ENCODE measurements at places on chromosomes 3 and 15.

DNA sequence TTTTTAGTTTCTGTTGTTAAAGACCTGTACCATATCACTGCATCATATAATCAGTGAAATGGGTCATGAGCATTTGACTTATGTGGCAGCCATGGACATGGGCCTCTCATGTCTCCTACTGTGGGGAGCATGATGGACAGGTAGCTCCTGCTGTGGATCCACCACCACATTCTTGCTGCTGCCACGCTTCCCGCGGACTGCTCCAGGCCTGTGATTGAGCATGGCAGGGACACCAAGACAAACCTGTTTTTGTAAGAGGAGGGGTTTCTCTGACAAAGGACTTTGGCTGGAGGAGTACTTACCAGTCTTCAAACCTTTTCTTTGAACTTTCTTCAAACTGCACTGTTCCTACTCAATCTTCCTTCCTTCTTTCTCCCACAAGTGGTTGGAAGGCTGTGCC lies 17.9 kb upstream of the P2RY14 start:
- DNase-seq: no peak

DNA sequence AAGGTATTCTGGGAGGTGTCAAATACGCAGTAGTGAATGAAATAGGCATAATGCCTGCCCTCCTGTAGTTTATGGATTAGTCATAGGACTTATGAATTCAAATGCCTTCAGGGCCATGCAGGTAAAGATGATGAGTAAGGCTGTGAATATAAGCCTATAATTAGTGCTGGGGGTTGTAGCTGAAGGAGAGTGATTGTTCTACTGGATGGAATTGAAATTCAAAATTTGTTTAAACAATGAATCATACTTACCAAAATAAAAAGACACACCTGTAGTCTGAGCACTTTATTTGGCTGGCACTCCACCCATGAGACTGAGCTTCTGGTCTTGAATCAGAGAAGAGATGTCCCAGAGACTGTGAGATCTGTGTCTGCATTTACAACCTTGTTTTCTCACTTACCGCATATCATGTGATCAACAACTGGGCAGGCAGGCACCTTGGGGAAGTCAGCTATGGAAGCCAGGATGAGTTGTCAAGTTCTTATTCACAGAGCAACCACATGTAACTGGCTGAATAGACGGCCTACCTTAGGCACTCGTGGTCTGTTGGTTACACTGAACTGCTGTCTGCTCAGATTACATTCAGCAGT lies 291.8 kb downstream of the NAALADL2 start:
- DNase-seq: no peak

DNA sequence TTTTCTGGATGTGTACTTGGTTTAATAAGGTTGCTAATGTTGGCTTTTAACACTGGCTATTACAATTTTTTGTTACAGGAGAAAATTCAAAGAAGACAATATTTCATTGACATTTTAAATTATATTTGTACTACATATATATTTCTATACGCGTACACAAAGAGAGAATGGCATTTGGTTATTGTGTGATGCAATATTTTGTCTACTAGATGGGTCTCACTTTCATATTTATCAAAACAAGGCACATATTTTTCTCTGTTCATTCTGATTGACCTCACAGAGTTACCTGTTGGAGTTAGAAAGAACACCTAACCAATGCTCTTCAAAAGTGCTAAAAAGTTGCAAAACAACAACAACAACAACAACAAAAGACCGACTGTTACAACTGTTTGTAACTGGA lies 50.2 kb upstream of the VGLL3 start:
- DNase-seq: no peak

DNA sequence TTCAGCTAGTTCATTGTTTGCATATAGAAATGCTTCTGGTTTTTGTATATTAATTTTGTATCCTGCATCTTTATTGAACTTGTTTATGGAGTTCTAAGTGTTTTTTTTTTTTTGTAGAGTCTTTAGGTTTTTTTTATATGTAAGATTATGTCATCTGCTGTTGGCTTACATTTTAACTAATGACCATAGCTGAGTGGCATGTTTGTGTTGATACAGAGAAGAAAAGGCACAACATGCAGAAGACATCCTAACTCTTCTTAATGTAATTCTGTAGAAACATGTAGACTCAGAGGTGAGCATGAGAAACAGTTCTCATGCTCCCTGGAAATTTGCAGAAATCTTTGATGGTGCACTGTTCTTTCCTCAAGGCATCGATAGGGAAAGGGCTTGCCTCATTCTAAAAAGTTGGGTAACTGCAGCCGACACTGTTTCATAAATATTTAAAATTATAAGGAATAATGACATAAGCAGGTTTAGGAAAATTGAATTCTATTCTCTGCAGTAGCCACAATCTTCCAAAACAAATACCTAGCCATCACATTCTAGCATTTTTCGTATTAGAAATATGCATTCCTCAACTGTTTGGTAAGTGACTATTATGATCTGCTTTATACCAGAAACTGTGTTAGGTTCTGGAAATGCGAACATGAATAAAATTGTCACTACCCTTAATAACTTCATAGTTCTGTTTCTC lies 499.6 kb upstream of the KCNMB2 start:
- DNase-seq: no peak

DNA sequence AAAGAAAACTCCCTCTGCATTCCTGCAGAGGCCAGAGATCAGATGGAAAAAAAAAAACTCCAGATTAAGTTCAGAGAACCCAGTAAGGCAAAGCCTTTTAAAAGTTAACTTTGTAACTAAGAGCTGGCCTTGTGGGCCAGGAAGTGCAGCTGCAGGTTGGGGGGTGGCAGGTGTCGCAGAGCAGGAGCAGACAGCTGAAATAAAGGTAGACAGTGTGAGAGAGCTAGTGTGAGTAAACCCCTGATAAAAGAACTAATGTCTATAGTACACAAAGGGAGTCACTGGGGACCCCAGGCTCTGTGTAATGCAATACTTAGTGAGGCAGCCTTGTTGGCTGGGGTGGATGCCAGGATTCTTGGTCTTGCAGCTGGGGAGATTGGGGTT lies 42.1 kb downstream of the PPCDC start:
- no peak for DNase-seq

GRCh38 chr3:133988631-133989161 lies 41.0 kb downstream of the SLCO2A1 start:
- DNase-seq: peak; percentile 50

GRCh38 chr3:107619549-107619948 lies 96.8 kb downstream of the BBX start:
- no peak for DNase-seq

- DNase-seq: no peak
Measured at GRCh38 chr3:108223928-108224327, 1.7 kb upstream of the IFT57 start.

Data from cardiac septum (tissue), 1 donor.